SK-N-MC (cell line): ENCODE measurements at places on chromosomes 11 and 22.

GRCh38 chr11:86040919-86041850 is 27.7 kb downstream of the PICALM start:
- no peak for DNase-seq

- DNase-seq = no peak
These were observed 4.9 kb upstream of the FLI1 start for GRCh38 chr11:128688896-128689546.

GRCh38 chr11:116406042-116406441 is 366.7 kb downstream of the BUD13 start:
- no peak for DNase-seq

DNA sequence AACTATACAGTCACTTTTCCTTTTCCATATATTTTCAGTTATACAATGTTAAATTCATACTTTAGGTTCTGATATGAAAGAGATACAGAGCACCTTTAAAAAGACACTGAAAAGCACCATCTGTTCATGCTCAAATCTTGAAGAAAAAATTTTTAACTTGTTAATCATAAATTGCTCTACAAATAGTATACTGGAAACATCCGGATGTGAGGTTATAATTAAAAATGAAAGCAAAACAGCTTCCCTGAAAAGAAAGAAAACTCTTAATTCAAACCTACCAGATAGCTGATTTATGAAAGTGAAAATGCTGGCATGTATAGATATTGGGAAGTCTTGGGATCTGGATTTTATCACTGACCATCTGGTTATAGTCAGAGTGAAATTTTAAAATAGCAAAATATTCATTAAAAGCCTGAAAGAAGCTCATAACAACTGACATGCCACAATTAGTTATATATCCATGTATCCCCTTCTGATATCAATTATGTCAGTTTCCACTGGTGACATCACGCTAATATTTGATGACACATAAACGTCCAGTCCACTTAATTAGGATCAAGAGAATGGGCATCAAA is 740.0 kb downstream of the DLG2 start:
- no peak for DNase-seq

DNA sequence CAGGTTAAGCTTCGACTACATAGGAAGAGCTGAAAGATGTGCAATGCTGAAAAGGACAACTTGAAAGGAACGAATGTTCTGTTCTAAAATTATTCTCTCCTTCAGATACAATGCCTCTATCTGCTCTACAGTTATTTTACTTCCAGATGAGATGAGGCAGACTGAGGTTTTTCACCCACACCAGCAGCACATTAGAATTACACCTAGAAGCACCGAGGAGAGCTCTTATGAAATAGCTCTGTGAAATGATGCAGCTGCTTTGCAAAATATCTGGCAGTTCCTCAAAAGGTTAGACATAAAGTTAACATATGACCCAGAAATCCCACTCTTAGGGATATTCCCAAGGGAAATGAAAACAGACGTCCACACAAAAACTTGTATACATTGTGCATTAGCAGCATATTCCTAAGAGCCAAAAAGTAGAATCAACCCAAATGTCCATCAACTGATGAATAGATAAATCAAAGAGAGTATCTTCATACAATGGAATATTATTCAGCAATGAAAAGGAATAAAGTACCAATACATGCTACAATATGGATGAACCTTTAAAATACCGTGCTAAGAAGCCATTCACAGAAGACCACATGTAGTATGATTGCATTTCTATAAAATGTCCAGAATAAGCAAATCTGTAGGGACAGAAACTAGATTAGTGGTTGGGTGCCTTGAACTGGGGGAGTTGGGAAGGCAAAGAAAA is 34.5 kb downstream of the WT1 start:
- DNase-seq = no peak

- DNase-seq = no peak
These were observed 102.6 kb upstream of the SPON1 start for GRCh38 chr11:13859892-13860291.
